WTC11 (cell line): ENCODE measurements at places on chromosomes 2 and 18.

DNA sequence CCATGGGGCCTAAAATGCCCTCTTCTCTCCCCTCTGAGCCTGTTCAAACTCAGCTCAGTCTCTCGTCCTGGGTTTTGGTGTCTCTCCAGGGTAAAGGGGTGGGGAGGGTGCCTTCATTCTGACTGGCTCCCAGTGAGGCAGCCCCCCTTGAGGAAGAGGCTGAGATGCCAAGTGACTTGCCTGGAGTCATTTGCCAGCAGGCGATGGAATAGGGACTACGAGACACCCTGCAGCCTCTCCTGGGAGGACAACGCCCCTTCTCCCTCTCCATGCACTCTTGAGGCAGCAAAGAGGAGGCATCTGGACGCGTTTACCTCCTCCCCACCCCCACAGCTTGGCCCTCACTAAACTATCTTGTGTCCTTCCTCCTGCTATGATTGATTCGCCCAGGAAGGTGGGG is 760 bp upstream of the STON1 start:
- peak; percentile 20 for DNase-seq

DNA sequence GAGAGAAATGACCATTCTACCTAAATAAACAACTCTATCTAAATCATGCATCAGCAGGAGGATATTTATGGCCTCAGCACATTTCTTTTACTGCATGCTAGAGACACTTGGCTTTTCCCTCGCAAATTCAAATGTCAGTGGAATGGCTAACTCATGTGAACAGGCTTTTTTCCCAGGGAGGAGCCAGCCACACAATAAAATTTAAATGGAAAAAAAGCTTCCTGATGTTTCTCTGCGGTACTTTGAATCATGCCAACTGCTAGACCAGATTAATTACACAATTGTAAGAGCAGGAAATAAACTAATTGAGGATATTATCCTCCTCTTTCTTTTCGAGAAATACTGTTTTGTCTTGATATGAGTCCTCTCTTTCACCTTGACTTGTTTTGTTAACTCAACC is 676.3 kb downstream of the IRS1 start:
- DNase-seq = no peak

DNA sequence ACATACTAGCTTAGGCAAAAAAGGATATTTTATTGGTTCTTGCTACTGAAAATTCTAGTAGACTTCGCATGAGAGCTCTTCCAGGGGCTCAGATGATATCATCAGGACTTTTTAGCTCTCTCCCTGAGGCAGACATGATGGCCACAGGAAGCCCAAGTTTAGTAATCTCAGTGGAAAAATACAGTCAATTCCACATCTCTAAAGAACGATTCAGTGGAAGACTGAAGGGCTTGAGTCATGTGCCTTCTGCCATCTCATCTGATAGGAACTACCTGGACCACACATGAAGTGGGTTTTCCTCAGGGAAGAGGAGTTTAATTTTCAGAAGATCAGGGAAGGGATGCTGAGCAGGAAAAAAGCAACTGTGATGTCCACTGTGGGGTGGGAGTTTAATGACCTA is 117.3 kb downstream of the TTC27 start:
- no peak for DNase-seq

DNA sequence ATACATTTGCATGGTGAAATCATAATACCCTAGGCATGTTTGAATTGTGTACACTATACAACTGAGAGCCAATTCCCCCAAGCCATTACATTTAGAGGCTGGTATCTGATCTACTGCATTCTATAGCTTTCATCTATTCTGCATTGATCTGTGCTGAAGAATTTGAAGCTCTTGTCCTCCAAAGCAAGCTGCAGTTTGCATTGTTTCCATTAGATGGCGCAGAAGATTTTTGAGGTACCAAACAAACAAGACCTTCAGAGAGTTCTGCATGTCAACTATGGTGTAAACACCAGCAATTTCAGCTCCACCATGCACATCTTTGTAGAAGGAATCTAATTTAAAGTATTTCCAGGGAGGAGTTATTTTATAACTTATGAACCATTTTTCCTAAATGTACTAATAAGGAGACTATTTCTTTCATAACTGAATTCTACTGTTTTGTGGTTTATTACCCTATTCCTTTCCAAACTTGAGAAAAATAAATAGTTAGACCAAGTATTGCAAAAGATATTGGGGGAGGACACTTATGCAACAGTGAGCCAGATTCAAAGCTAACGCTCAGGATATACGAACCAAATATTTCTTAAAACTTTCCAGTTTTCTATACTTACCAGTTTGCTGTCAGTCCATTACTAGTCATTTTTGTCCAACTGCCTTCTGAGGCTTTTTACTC is 761.8 kb upstream of the ACVR2A start:
- DNase-seq = peak; percentile 69

DNA sequence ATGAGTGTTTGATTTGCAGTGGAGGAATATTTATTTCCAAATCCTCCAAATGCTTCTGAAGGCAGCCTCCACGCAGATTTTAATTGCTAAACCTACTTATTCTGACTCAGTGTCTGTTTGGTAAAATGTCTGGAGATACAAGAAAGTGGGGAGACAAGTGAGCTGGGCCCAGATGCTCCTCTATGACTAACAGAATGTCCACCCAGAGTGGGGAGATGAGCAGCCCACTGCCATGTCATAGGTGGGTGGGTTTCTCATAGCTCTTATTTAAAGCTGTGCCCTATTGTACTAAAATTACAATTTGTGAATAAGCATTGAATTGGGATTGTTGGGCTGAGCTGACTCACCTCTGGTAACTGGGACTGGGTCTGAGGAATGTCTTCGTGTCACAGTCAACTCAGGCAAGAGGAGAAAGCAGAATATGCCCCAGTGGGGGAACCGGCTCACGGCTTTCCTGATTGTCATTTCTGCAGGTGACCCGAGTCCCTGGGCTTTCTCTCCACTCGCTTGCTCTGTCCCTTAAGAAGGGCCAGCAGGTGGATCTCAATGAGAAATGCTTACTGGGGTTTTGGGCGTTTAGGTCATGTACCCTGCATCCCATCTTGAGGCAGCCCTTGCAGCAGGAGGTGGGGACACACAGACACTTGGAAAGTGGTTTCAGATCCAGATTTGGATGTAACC is 116.3 kb upstream of the SPRED2 start:
- DNase-seq = no peak

DNA sequence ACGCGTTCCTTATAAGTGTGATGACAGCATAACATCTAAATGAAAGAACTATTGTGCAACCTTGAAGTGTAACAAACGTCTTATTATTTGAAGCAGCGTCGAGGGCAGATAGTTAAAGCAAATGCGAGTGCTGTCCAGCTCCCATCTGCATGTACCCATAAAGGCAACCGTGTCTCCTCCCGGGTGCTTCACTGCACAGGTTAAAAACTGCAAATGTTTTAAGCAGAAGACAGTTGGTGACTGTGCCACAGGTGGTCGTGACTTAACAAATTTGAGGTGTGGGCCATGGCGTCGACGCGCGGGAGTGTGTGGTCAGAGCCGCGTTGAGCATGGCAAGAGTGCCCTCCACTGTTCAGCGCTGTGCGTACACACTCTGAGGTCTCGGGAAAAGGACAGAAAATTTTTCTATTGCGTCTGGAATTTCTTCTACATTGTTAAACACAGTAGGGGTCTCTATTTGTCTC is 6.4 kb downstream of the SALL3 start:
- DNase-seq = peak; percentile 45
